ENCODE measurements at places on chromosomes 13 and 19.

DNA sequence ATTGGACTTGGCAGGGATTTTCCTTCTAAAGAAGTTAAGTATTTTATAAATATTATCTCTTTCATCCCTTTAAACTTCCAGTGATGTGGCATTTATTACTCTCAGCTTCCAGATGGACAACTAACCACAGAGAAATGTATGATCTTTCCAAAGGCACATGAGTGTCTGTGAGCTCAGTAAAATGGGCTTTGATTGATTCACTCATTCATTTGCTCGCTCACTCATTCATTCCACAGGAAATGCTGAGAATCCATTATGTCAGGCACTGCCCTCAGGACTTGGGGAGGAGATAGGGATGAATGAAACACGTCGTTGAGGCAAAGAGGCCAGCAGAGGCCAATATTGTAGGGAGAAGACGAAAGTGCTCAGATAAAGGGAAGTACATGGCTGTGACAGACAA is 359.3 kb downstream of the EFNB2 start:
- no peak for DNase-seq

DNA sequence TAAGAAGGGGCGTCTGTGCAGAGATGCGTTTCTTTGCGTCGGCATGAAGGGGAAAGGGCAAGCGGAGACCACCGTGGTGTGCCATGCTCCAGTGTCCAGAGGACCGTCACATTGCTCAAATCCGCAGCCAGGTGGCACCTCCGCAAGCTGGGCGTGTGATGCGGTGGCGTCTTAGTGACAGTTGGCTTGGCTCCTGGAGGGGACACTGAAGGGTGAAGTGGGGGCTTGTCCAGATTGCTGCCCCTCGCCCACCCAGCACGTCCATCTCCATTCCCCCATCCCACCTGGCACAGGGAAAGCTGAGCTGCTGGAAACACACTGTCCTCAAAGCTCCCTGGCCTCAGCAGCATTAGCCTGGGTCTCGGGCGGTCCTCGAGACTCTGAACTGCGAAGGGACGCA is 135.3 kb downstream of the SOX1 start:
- no peak for DNase-seq

DNA sequence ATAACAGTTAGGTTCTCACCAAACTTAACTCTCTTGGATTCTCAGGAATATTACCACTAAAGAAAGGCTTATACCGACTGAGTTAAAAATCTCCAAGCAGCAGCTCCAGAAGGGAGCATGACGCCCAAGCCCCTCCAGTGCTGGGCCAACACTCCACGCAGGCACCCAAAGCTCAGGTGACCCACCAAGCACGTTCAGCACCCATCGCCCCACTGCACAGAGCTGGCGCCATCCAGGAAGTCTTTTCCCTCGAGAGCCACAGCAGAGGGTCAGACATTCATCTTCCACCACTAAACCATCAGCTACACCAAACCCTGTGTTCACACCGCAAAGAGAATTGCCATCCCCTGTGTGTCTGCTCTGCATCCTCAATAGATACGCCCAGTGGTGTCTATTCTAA is 65.7 kb downstream of the SOX1 start:
- DNase-seq, result no peak

- DNase-seq, result no peak
These were observed 121.8 kb downstream of the URI1 start for GRCh38 chr19:30063650-30064347.

- no peak for DNase-seq
These were observed 2.3 kb downstream of the KISS1R start for GRCh38 chr19:919199-920050.

GRCh38 chr13:31131470-31131961 is 30.2 kb downstream of the HSPH1 start:
- peak; percentile 51 for DNase-seq

GRCh38 chr13:37338726-37339385 is 233.4 kb upstream of the CSNK1A1L start:
- no peak for DNase-seq

- DNase-seq, result no peak
These were observed 39.7 kb downstream of the ERICH6B start for GRCh38 chr13:45575830-45576180.

GRCh38 chr19:58330458-58330857 is 3.7 kb downstream of the ZSCAN22 start:
- DNase-seq, result no peak

DNA sequence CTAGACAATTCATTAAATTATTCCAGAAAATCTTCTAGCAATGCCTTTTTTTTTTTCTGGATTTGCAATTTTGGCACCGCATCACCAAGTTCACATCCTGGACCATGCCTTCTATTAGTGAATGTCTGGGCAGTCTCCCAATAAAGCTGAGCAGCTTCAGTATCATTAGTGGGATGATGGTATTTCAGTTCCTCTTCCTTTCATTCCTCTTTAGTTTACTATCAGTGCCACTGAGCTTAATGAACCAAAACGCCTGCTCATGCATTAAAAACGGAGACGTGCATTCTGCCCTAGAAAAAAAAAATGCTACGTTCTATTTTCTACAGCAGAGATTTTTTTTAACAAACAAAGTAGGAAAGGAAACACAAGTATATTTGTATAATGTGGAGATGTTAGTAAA is 343.0 kb downstream of the PCDH9 start:
- DNase-seq, result no peak

GRCh38 chr19:58417071-58417470 is 8.6 kb downstream of the ZNF584 start:
- no peak for DNase-seq

- DNase-seq, result no peak
These were observed 7.1 kb upstream of the EML2 start for GRCh38 chr19:45646345-45646698.

- no peak for DNase-seq
These were observed 20.8 kb upstream of the SGCG start for GRCh38 chr13:23159760-23160637.

DNA sequence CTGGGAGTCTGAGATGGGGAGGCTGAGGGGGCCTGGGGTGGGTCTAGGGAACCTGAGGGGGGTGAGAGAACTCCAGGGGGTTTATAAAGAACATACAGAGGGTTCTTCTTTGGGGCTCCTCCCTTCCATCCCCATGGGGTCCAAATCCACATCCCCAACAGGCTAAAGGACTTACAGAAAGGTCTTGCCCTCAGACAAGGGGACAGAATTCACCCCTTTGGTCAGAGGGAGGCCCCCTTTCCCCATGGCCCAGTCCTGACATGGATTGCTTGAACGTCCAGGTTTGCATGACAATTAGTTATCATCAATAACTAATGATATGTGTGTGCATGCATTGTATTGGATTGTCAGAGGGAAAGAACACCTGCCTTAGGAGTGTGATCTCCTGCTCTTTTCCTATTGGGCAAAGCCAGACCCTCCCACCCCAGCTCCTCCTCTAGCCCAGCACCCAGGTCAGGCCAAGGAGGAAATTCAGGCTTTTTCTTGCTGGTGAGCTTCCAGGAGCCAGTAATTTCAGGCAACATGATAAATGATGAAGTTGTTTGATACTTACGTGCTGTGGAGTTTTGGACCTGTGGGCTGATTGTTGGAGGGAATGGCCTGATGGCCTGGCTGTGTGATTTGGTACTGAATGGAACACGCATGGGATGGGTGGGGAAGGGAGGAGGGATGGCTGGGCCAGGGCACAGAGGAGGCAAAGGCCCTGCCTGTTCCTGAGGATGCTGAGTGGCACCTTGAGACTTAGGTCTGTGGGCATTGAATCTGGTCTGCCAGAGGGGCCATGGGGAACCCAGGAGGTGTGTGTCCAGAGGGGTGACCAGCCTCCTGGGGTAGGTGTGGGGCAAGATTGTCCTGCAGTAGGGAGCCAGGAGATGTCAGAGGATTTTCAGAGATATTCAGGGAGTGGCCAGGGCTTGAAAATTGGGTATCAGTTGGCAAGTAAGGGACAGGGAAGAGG is 1.1 kb downstream of the KLHL26 start:
- no peak for DNase-seq

DNA sequence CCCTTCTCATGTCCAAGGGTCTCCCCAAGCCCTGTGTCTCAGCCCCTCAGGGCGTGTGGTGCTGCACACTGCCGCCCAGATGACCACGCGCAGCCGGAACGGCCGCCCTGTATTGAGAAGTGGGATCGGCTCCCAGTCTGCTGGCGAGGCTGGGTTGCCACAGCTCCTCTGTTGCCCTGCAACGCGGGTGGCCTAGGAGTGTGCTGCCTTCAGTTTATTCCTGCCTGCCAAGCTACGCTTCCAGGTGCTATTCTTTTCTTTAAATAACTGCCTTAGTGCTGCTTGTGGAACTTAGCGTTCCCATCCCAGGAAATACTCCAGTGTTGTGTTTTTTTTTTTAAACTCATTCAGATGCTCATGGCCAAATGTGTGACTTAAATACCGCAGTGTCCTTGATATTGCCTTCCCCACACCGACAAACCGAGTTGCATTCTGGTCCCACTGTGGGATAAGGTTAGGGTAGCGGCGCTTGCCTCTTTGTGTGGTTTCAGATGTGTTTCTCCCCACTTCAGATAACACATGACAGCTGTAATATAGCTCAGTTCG is 16.6 kb downstream of the ACTN4 start:
- DNase-seq, result no peak

GRCh38 chr19:55147545-55148251 is 1.3 kb downstream of the TNNT1 start:
- no peak for DNase-seq

- DNase-seq, result peak; percentile 42
These were observed 1.7 kb downstream of the ERCC5 start for GRCh38 chr13:102847272-102848234.

GRCh38 chr13:21749410-21749809 is 78.5 kb downstream of the FGF9 start:
- DNase-seq, result no peak

GRCh38 chr19:17686023-17686521 is 2.1 kb downstream of the UNC13A start:
- DNase-seq, result no peak

DNA sequence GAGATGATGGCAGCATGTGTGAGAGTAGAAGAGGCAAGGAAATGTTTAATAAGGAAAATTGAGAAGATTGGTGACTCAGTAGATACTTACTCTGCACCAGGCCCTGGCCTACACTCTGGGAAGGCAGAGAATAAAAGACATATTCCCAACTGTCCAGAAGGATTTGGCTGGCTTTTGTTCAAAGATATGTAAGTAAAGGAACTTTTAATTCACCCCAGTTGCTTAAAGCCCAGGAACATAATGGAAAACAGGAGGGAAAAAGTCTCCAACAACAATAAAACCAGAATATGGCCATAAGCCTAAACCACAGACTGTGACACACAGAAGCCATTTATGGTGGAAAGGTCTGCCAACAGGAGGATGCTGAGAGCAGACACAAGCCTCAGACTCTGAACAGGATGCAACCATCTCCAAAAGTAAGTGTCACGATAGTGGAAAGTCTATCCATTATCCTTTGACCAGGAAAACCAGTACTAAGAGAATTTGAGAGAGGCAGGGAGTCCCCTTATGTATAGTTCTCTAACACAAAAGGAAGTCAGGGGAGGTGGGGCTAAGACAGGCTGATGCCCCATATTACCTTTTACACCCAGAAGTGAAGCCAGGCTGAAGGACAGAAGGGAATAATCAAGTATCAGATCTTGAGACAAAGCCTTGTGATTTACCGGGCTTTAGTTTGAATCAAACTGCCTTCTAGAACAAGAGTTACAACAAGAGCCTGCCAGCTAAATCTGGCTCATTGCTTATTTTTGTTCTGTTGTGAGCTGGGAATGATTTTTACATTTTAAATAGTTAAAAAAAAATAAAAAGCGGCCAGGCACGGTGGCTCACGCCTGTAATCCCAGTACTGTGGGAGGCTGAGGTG is 169.5 kb upstream of the STARD13 start:
- DNase-seq, result no peak

- DNase-seq, result peak; percentile 68
These were observed 679 bp upstream of the ABHD8 start for GRCh38 chr19:17303940-17304267.

DNA sequence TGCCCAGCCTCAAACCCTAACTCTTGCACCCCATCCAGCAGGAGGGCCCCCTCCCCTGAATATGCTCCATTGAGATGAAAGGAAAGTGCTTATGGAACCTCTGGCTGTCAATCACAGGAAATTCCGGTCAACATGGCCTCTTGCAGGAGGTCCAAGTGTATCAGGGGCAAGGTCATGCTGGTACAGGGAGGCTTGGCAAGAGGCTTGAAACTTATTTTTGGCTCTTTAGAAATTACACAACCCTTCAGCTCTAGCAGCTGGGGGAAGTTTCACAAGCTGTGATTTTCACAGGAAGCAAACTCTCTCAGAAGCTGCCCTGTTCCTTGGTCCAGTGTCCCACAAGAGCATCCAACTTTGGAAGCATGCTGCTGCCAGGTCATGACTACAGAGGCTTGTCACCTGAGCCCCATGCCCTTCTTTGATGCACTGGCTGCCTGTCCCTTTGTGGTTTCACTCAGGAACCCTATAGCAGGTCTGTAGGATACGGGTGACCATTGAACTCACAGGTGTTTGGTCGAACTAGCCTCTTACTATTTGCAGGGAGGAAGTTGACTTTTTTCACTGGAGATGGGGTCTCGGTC is 8.4 kb downstream of the ASF1B start:
- DNase-seq, result no peak

- no peak for DNase-seq
These were observed 33.9 kb upstream of the ATP11A start for GRCh38 chr13:112655913-112656312.

- no peak for DNase-seq
These were observed 970.5 kb downstream of the UQCRFS1 start for GRCh38 chr19:28242317-28242927.

DNA sequence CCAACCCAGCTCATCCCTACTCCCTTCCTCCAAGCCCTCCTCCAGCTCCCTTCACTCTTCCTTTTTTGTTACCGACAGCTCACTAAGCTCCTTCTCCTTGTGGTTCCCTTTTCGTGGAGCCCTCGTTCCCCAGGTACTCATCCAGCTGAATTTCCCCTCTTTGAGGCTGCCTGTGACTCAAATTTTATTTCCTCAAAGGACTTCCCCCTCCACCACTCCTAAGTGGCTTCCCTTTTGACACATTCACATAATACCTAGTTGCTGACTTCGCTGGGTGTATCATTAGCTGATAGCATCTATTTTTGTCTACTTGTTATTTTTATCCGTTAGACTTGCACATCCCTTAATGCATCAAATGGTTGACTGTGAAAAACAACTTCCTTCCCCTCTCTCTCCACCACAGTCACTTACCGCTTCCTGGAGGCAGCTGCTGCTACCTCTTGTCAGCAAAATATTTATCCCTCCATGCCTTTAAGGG is 14.5 kb downstream of the FFAR2 start:
- DNase-seq, result no peak

- no peak for DNase-seq
These were observed 481.7 kb upstream of the PRR20A start for GRCh38 chr13:56659041-56659471.

- no peak for DNase-seq
These were observed 10.8 kb downstream of the GATAD2A start for GRCh38 chr19:19416280-19416679.

DNA sequence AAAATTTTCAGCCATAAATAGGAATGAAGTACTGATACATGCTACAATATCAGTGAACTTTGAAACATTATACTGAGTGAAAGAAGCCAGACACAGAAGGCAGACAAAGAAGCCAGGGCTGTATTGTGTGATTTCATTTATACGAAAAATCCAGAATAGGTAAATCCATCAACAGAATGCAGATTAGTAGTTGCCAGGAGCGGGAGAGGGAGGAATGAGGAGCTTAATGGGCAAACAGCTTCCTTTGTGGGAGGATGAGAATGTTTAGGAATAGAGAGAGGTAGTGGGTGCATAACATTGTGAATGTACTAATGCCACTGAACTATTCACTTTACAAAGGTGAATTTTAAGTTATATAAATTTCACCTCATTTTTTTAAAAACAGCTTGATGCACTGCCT is 103.3 kb upstream of the SERTM1 start:
- no peak for DNase-seq
